ENCODE measurements at places on chromosomes 2 and 18.

DNA sequence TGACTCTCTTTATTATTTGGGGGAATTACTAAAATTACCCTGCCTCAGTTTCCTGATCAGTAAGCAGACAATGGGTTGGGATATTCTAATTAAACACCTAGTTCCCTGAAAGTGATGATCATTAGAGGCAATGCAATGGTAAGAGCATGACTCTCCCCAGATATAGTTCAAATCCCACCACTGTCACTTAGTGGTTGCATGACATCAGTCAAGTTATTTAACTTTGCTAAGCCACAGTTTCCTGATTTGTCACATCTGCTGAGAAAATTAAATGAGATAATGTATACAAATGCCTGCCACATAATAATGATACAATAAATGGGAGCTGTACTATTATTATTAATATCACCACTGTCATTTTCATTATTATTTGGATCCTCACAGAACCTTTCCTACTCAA is 29.9 kb downstream of the ZEB2 start:
- DNase-seq = no peak

- no peak for DNase-seq
Observed at GRCh38 chr2:65788556-65788955, 356.2 kb upstream of the SPRED2 start.

DNA sequence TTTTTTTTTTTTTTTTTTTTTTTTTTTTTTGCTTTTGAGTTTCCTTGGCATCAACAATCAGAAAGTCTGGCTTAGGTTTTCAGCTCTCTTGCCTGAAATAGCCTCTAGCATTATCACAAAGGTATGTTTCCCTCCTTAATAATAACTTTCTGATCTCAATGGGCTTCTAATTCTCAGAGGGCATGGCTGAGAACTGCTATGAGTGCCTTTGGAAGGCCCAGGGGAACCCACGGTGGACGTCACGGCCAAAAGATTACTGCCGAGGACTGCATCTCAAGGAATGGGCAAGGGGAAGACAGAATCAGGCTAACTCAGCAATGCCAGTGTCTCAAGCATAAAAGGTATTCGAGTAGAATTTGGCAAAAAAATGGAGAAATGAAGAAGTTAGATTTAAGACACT is 73.2 kb upstream of the SLC14A2 start:
- DNase-seq = no peak

DNA sequence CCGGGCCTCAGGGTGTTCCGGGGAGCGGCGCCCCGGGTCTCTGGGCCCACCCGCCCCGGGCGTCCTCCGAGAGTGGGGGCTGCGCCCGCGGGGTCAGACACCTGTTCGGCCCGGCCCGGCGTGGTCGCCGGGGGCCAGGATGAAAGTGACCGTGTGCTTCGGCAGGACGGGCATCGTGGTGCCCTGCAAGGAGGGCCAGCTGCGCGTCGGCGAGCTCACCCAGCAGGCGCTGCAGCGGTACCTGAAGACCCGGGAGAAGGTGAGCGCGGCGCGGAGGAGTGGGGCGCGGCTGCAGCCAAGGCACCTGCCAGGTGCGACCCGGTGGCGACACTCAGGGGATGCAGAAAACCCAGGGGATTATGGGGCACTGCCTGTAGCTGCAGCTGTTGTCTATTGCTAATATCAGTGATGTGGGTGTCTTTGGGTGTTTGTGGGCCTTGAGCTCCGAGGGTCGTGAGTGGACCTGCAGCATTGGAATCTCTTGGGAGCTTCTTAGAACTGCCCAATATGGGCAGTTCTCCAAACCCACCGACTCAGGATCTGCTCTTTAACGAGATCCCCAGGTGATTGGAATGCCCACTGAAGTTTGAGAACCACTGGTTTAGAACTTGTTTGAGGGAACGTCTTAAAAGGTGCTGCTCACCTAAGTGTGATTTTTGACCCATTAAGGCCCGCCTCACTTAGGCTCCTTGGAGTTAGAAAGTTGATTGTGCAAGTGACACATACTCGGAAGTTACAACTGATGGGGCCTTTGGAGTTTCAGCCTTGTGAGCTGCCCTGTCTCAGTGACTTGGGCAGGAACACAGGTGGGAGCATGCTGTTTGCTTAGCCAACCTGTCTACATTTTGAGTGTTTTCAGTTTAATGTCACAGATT is 823 bp downstream of the PARD3B start:
- no peak for DNase-seq

DNA sequence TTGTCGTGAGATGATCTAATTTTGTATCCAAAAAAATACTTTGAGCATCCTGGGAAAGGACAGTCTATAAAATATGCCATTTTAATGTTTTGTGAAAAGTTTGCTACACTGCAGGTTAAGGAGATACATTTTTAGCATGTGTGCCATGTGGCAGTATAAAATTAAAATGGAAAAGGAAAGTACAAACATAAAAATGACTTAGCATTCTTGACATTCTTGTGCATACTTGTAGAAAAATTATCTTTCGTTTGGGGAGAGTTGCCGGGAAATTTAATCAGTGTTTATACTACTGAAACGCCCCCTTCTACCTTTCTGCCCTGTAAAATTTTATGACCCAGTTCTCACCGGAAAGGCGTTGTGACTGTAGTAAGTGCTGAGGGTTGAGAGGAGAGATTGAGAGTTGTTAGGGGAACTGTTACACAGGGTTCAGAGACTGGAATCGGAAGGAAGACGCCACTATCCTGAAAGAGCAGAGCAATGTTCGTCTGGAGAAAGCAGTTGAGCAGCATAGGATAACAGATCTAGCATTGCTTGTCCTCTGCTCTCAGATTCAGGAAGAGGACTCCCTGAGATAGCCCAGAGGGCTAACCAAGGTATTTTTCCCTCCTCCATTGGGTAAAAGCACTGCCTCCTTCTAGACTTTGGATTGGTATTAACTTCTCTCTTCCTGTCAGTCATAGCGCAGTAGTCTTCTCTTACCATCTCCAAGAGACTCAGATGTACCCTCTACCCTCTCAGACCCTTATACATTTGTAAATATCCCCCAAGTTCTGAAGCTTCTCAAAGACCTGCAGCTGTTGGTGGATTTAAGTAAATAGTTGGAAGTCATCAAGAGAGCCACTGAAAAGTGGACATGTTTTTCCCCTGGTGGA is 2.7 kb downstream of the CDH20 start:
- DNase-seq = no peak

- DNase-seq = no peak
Observed at GRCh38 chr2:143183804-143184463, 54.7 kb downstream of the ARHGAP15 start.

DNA sequence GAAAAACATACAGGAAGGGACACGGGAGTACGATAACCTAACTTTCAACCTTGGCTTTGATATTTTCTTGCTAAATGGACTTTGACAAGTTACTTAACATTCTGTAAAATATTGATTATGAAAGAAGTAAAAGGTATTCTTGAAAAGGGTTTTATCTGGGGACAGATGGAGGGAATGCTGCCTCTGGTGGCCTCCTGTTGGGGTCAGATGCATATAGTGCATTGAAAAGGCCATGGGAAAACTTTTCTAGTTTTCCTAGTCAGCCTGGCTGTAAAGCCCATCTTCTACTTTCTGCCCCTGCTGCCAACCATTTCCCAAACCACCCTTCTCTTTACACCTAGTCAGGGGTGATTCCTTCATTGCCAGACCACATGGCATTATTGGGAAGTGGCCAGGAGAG is 22.2 kb upstream of the MSTN start:
- DNase-seq = no peak

DNA sequence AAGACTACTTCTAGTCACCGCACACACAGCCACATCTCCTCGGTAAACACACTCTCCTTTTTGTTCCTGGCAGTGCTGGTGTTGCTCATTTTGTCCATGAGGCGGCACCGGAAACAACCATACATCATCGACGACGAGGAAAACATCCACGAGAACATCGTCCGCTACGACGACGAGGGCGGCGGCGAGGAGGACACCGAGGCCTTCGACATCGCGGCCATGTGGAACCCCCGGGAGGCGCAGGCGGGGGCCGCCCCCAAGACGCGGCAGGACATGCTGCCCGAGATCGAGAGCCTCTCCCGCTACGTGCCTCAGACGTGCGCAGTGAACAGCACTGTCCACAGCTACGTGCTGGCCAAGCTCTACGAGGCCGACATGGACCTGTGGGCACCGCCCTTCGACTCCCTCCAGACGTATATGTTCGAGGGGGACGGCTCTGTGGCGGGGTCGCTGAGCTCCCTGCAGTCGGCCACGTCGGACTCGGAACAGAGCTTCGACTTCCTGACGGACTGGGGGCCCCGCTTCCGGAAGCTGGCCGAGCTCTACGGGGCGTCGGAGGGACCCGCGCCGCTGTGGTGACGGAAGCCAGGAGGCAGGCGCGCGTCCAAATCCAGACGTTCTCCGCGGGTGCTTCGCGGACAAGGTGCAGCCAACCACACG is 221.0 kb downstream of the CDH20 start:
- DNase-seq = no peak

- DNase-seq = peak; percentile 19
Observed at GRCh38 chr2:223601932-223602666, at the start of gene SCG2. SCG2 (minus strand) TSS chr2:223602361; CDS start chr2:223599282, 3,079 bp downstream.

DNA sequence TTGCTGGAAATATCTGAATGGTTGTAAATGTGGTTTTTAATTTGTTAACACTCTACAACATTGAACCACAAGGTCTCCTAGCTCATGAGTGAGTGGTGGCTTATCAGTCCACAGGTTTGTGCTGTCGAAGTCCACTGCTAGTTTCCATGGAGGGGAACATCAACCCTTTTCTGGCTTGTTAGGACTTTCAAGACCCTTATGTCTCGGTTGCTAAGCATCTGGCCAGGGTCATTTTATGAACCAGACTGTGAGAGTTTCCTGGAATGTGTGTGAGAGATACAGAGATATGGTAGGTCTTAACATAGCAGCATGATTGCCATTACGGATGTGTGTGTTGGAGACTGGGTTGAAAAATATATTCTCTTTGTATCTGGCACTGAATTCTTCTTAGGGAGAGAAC is 36.9 kb downstream of the KCNE4 start:
- DNase-seq = no peak

DNA sequence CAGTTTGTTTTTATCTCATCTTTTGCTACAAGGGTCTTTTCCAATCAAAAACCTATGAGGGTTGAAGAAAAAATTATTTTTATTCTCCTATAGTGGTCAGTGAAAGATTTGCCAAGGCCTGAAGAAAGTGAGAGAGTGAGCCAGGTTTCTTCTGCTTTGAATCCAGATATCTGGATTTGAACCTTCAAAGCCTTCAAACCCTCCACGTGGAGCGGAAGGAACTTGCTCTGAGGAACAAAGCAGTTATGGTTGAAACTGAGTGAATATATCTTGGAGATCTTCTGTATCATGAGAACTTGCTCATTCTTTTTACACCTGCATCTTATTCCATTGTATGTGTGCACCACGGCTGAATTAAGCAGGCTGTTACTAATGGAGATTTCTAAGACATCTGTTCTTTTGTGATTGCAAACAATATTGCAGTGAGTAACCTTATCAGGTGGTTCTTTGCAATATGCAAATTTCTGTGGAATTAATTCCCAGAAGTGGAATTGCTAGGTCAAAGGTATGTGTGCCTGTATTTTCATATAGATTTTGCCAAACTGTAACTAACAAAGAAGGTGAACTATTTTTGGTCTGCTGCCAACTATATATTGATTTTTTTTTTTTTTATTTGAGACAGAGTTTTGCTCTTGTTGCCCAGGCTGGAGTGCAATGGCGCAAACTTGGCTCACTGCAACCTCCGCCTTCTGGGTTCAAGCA is 147.9 kb downstream of the B3GNT2 start:
- DNase-seq = no peak

DNA sequence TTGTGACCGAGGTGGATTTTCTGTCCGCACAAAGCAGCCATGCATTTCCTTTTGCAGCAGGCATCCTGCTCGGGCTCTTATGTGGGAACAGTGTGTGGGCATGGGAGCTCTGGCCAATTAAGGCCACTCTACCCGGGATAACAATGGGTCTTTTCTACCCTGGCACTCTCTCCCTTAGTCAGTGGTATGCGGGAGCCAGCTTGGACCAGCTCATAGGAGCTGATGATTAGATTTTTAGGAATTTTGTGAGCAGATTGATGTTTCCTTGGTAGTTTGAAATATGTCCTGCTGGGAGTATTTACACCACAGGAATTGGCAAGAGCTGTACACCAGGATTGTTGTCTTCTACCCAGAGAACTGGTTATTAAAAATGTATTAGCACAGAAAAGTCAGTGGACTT is 89.3 kb downstream of the SPP2 start:
- no peak for DNase-seq

- no peak for DNase-seq
Observed at GRCh38 chr2:33598561-33599174, 431 bp downstream of the FAM98A start.

- DNase-seq = peak; percentile 50
Observed at GRCh38 chr2:8303322-8303832, 378.5 kb upstream of the ID2 start.

DNA sequence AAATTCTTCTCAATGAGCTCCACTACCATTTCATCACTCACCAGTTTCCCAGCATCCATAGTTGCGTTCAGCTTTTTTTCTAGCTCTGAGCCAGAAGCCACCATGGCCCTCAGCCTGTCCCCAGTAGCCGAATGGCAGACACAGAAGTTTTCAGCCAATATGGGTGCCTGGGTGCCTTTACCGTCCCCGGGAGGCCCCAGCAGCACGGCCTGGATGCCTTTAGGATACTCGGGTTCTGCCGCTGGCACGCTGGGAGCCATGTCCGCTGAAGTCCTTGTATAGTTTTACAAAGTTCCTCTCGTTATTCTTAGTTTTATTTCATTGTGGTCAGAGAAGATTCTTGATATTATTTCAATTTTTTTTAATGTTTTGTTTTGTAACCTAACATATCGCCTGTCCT is 187.2 kb downstream of the MEMO1 start:
- DNase-seq = no peak

GRCh38 chr2:96090196-96090926 is 26.0 kb downstream of the ADRA2B start:
- DNase-seq = no peak

DNA sequence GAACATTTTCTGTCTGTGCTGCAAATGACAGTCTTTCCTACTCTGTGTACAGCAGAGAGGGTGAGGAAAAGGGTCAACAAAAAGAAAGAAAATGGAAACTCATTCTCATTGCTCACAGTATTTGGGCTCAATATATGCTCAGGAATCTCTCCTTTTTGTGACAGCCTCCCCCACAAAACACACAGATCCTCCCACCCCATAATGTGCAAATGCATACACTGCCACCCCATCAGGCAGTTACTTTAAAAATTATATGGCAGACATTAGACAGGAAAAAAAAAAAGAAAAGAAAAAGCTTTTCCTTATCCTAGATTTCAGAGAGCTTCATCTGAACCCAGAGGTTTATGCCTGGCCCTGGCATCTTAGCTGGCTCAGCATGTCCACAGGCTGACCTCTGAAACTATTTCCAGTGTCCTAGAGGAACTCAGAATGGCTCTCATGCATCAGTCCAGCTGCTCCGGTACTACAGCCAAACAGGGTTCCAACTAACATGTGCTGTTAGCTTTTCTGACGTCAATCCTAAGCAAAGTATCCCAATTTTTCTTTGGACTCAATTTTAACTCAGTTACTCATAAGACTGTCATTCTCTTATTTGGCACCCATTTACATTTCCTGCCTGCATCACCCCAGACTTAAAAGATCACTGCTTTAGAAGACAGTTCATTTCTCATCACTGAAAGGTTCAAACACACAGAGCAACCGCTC is 105.9 kb downstream of the RBMS1 start:
- DNase-seq = no peak

Data from activated T-cell treated with anti-CD3 and anti-CD28 coated beads for 24 hours (primary cell).